ENCODE measurements at places on chromosomes 13 and 19.

DNA sequence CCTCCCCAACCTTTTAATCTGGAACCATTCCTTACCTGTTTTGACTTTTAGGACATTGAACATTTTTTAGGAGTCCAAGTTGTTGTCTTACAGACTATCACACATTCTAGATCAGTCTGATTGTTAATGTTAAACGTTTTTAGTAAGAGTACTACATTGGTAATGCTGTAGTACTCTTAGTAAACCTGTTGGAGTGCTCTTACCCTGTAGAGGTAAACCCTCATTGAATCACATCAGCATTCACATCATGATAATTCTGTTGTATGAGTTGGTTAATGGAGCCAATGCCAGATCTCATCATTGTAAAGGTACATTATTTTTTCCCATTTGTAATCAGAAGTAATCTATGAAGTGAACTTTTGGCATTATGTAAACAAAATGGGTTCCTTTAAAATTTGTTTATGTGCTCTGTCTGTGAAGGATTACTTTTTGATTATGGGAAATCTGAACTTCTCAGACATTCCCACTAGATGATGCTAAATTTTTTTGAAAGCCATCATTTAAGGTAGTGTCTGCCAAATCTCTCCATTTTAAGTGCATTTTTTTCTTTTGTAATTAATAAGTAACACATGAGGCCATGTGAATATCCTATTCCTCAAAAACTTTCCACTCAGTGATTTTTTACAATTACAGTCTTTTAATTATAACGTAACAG, 55.2 kb downstream of the VWA8 start:
- no peak for DNase-seq

GRCh38 chr13:49238621-49239020, 9.1 kb upstream of the CDADC1 start:
- DNase-seq: no peak

GRCh38 chr13:112506046-112506445, 81.9 kb downstream of the TUBGCP3 start:
- DNase-seq: no peak

- DNase-seq: no peak
These were observed 116.3 kb downstream of the RAB20 start for GRCh38 chr13:110445183-110445582.

DNA sequence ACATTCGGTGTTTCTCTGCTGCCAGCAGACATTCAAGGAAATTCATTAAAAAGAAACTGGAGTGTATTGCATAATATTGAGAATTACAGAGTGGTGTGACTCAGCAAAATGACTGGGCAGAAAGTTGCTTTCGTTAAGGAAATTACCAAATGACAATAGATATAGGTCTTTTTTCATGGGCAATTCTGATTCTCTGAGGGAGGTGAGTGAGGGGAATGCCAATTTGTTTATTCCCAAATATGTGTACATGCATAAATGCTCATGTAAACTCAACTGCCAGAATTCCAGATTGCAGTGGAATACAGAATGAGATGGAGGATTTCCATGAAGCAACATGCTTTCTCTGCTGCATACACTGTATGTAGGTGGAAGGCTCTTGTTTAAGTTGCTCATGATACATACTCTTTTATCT, 1730.1 kb downstream of the SLITRK5 start:
- no peak for DNase-seq

DNA sequence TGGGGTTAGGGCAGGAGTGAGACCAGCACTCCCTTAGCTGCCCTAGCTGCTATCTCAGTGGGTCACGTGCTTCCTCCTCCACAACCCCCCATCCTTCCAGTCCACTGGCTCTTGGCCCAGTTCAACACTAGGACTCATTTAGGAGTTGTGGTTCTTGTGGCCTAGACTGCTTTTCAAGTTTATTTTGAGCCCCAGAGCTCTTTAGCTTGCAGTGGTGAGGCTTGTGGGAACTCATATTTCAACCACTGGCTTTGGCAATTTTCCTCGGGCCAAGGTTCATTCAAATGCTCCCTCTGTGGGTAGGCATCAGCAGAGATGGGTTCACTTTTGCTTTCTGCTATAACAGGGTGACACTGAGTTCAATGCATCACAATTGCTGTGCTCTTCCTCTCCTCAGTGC, 436.2 kb upstream of the SLITRK5 start:
- no peak for DNase-seq

DNA sequence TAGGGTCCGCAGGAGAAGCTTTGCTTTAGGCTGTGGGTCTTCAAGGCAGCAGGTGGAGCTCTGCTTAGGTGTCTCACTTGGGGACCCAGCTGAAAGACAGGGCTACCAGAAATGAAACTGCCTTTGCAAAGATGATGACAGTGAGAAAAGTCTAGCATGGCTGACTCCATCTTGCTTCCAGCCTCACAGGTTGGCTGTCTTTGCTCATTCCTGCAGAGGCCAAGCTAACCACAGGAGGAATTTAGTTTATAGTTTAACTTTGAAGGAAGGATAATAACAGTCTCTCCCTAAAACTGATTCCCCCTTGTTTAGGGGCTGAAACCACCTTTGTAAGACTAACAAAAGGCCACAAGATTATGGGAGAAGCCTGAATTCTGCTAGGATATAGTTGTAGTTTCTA, 252.4 kb downstream of the UQCRFS1 start:
- no peak for DNase-seq

DNA sequence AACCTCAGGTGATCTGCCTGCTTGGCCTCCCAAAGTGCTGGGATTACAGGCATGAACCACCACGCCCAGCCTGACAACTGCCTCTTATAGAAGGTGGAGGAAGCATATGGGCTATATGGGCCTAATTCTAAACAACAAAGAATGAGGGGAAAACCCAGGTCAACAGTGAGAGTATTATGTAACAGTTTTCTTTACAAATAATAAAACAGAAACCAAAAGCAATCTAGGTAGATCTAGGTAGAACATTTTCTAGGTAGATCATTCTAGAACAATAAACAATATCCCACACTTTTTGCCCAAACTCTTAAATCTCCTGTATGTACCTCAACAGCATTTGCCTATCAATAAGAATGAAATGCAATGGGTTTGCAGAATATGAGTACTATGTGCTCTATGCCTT, 267.4 kb downstream of the ABCC4 start:
- DNase-seq: no peak

- DNase-seq: no peak
These were observed 4.2 kb upstream of the OR7A17 start for GRCh38 chr19:14889994-14890642.

GRCh38 chr19:9324584-9324962, 594 bp downstream of the ZNF559 start:
- no peak for DNase-seq

DNA sequence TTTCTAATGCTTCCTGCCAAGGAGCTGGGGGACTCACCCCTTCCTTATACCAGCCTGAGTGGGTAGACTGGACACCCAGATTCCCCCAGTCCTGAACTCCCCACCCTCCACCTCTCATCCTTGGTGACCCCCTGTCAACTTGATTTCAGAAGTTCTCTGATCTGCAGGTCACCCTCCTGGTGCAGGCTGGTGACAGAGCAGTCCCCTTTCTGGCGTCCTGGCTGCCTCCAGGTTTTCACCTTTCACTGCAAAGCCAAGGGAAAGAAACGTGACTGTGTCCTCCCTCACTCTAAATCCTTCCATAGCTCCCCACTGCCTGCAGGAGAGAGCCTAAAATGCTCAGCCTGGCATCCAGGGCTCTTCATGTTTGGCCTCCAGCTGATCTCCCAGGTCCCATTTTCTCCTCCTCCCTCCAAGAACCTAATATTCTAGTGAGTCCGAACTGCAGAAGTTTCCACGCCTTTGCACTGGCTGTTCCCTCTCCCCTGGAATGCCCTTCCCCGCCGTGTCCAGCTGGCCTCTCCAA, 4.1 kb upstream of the MATK start:
- DNase-seq: no peak

GRCh38 chr13:53311561-53311960, 282.9 kb downstream of the OLFM4 start:
- DNase-seq: no peak

DNA sequence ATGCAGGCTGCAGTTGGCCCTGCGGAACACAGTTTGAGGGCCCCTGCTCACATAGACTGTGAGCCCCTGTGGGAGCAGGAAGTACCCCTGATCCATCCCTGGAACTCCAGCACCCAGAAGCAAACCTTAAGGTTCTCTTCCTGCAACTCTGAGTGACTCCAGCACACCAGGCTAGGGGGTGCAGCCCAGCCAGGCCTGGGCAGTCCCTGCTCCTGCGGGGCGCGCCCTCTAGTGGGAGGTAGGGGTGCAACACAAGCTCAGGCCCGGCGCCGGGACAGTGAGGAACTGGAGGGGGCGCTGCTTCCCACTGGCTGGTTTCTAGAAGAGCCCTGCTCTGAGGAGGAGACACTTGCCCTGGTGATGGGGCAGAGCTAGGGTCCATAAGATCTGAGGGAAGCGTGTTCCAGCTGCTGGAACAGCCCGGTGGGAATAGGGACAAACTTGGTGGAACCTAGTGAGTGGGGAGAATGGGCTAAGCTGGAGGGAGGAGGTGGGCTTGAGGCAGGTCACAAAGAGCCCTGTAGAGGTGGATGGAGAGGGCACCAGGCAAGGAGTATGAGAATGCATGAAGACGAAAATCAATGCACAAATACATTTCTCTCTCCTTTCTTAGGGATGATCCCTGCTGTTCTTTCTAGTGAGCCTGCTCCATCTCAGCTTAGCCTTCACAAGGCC, 5.0 kb downstream of the ZSCAN5A start:
- no peak for DNase-seq

- DNase-seq: no peak
These were observed 5.5 kb downstream of the ARRDC5 start for GRCh38 chr19:4897146-4897545.

DNA sequence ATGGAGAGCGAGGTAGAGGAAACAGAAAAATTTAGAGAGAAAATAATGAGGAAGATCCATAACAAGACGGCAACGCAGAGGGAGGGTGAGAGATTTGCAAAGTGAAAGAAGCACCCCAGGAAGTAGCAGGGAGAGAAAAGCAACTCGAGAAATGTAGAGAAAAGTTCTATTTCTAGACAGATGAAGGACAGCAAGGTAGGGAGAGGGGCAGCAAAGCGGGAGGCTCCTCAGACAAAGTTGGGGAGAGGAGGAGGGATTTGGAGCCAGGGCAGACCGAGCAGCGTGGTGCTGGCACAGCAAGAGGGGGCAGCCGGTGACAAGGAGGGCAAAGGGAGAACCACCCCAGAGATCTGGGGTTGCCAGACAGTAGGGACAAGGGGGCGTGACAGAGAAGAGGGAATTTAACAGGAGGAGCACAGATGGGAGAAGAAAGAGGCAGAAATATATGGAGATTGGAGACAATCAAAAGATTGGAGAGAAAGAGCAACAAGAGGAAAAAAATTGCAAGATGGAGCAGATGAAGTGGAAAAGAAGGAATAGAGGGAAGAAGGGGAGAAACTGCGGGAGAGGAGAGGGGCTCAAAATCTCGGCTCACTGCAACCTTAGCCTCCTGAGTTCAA, 989 bp downstream of the ZNF766 start:
- DNase-seq: no peak

- DNase-seq: no peak
These were observed 16.8 kb downstream of the SPART start for GRCh38 chr13:36329361-36329760.

- DNase-seq: no peak
These were observed 337 bp upstream of the FXYD7 start for GRCh38 chr19:35142606-35143230.

GRCh38 chr13:51237887-51238286, 15.7 kb downstream of the FAM124A start:
- DNase-seq: no peak

DNA sequence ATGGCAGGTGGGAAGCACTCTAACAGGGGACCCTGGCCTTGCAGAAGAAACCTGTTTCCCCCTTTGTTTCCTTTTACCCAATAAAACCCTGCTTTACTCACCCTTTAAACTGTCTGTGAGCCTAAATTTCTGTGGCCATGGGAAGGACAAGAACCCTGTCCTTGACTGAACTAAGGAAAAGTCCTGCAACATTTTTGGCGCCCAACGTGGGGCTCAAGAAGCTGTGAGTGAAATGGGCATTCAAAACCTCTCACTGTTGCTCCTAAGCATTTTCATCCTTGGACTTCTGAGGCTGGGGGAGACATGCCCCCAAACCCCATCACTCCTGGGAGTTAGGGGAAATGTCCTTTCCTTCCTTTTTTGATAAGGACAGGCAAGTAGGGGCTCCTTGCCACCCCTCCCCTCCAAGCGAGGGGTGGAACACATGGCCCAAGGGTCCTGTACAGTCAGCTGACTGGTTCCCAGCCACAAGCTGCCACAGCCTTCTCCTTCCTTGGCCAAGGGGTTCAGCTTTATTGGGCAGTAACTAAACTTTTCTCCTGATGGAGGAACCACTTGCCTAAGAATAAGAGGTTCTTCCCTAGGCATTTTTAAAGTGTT, 381.6 kb downstream of the KLF5 start:
- no peak for DNase-seq

GRCh38 chr19:45137179-45137761, 23.5 kb downstream of the NKPD1 start:
- DNase-seq: no peak

DNA sequence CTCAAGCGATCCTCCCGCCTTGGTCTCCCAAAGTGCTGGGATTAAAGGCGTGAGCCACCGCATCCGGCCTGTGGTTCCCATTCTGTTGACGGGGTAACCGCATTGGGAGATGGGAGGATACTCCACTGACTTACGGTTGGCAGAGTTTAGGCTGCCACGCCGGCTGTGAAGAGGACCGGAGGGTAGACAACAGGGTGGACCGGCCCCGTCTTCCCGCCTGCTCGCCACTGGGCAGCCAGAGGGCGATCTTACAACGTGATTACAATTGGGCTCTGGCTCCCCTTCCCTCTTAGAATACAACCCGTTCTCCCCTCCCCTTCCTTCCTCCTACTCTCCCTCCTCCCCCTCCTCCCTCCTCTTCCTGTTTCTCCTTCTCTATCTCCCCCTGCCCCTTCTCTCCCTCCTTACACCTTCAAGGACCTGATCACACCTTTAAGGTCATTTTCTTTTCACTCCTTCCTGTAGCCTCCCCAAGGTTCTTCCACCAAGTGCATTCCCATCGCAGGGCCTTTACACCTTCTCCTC, 957 bp upstream of the CCDC194 start:
- DNase-seq: no peak

DNA sequence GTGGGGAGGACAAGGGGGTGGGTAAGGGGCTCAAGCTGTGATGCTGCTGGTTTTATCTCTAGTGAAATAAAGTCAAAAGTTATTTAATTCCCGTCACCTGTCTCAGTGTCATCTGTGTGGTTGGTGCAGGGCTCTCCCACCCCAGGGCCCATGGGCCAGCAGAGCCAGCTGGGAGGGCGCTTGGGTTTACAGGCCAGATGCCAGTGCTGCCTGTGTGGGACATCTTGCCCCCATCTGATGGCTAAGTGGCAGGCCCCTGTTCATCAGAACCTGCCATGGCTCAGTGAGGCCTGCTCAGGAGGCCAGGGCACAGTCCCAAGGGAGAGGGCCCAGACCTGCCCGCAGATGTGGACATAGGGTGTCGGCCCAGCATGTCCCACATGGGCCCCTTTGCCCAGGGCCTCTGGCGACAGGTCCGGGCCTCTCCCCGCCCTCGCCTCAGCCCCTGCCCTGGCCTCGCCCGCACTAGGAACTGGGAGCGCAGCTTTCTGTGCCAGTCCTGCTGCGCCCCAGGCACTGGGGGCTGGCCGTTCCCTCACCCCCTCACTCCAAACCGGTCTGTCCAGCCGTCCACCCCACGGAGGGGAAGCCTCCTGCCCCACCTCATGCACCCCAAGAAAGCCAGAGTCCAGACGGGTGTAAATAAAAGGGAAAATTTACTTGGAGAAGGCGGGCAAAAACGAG, 5.3 kb downstream of the ZNF296 start:
- no peak for DNase-seq

GRCh38 chr19:30666301-30666803, 294.2 kb downstream of the ZNF536 start:
- DNase-seq: no peak

Measured in NCI-H774 (cell line).